COLO829 (cell line): ENCODE measurements at places on chromosomes 3 and 15.

DNA sequence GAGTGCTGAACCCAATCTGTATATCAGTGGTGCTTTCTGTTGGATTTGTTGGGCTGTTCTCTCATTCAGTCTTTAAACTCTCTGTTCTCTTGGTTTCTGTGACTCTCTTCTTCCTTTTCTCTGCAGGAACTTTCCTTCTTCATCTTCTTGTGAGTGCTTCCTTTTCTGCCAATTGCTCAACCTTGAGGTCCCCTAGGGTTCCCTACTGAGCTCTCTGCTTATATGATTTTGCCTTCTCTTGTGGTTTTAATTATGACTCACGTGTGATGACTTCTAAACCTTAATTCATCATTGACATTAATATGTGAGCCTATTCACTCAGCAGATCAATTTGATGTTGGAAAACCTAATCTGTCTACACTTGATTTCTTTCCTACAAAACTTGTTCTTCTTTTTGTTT, 39.4 kb downstream of the MOBP start:
- DNase-seq, result no peak

- DNase-seq, result no peak
Observed at GRCh38 chr3:52315977-52316764, at the start of gene DNAH1. Gene DNAH1 (plus strand): TSS chr3:52316319. CDS start chr3:52322443, 6,124 bp downstream.

GRCh38 chr3:33360136-33360825, 79.9 kb downstream of the UBP1 start:
- DNase-seq, result no peak

DNA sequence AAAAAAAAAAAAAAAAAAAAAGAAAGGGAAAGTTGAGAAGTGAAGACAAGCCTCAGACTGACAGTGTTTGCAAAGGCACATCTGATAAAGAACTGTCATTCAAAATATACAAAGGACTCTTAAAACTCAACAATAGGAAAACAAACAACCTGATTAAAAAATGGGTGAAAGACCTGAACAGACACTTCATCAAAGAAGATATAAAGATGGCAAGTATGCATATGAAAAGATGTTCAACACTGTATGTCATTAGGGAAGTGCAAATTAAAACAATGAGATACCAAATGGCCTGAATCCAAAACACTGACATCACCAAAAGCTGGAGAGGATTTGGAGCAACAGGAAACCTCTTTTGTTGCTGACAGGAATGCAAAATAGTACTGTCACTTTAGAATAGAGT, 48.6 kb downstream of the MCCC1 start:
- DNase-seq, result no peak

DNA sequence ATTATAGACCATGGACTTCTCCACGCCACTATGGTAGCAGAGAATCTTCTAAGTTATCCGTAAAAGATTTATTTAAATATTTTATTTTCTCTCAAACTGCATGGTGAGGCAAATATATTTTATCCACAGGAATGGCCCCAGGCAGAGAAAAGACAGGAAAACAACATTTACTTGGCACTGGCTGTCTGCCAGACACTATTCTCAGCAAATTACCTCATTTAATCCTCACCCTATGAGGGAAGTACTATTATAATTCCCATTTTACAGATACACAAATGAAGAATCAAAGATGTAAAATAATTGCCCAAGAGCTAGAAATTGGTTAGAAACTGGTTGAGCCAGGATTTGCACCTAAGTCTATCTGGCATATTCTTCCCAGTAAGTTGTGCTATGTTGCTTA, 361.4 kb upstream of the IL12A start:
- DNase-seq, result no peak

- DNase-seq, result no peak
Observed at GRCh38 chr3:49006408-49007067, 653 bp upstream of the WDR6 start.

DNA sequence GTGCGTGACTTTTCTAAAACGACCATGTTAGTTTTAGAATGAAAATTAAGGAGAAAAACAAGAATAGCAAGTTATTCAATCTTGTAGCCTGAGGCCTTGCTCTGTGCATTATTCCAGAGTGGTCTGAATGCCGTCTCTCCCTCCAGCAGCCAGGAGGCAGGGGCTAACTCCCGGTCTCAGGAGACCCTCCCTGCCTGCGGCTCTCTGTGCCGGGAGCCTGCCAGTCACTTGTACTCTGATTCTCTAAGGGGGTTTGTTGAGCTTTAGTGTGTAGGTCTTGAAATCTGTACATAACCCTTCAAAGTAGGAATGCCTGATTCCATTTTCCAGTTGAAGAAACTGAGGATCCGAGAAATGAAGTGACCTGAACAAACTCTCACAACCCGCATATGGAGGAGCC, 97.3 kb downstream of the ARNT2 start:
- no peak for DNase-seq

DNA sequence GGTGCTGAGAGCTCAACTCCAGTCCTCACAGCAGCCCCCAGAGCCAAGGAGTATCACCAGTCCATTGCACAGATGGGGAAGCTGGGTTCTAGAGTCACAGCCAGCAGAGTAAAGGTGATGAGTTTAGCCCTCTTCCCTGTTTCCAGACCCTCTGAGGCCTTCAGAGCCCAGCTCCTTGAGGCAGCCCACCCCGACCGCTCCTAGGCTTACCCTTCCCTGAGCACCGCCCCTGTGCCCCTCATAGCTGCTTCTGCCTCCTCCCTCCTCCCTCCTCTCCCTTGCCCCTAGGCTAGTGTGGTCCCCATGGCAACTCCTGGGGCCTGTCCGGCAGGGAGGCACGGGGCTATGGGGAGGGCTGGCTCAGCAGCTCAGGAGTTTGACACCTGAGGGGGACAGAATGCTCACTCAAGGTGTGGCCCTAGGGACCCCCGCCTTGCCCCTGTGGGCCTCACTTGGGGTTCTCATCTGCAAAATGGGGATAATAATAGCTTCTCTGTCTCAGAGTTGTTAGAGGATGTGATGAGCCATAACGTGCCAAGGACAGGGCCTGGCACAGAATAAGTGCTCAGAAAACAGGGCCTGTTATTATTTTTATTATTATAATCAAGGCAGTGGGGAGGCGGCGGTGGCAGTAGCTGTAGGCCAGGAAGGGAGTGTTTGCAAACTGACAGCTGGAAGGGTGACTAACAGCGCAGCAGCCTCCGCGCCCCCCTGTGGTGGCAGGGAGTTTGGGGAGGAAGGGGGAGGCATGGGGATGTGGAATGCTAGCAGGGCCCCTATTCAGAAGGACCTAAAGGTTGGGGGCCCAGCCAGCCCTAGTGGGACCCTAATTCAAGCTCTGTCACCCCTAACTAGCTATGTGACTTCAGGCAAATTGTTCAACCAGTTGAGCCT, 11.5 kb downstream of the CSK start:
- no peak for DNase-seq

DNA sequence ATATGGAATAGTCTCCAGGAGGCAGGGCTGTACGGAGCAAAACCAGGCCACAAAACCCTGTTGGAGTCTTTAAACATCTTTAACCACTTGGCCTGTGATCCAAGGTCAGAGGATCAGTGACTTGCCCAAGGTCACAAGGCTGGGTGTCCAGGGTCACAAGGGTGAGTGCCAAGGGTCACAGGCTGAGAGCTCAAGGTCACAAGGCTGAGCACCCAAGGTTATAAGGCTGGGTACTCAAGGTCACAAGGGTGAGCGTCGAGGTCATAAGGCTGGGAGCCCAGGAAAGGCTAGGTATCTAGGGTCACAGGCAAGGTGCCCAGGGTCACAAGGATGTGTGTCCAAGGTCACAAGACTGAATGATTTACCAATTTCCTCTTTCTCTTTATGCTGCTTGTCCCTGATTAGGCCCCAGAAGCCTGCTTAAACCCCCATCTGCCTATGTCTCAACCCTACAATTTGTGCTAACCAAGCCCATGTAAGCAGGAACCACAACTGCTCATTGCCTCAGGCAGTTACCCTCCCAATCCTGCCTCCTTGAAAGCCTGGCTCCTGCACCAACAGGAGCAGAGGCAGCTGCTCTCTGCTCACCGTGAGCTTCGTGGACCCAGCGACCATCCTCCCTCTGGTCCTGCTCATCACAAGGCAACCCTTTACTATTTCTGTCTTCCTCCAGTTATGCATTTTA, 51.5 kb downstream of the MGLL start:
- DNase-seq, result no peak
